Inflammatory macrophage treated with lipopolysaccharide for 4 hours (primary cell): ENCODE measurements at places on chromosomes 1 and 21.

- DNase-seq: no peak
Measured at GRCh38 chr21:25402134-25402961, 204.9 kb downstream of the MRPL39 start.

DNA sequence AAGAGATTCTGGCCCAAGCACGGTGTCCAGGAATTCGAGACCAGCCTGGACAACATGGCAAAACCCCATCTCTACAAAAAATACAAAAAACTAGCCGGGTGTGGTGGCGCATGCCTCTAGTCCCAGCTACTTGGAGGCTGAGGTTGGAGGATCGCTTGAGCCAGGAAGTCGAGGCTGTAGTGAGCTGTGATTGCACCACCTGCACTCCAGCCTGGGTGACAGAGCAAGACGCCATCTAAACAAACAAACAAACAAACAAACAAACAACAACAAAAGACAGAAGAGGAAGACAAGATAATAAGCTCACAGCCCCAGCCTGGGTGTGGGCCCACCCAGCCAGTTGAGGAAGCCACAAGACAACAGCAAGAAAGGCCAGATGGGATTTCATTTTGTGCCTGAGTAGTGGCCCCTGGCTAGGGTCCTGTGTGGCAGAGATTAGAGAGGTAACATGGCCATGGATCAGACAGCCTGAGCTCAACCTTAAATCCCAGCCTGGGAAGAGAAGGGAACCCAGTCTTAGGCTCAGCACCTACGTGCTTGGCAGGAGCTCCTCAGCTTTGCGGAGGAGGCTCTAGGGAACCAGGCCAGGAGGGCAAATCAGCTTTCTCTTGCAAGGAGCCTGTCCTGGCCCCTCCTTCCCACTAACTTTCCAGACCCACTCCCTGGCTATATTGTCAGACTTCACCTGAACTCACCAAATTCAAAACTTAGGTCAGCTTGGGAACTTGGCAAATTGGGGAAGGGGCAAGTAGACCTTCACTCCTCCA, 4.9 kb upstream of the BEST4 start:
- no peak for DNase-seq

DNA sequence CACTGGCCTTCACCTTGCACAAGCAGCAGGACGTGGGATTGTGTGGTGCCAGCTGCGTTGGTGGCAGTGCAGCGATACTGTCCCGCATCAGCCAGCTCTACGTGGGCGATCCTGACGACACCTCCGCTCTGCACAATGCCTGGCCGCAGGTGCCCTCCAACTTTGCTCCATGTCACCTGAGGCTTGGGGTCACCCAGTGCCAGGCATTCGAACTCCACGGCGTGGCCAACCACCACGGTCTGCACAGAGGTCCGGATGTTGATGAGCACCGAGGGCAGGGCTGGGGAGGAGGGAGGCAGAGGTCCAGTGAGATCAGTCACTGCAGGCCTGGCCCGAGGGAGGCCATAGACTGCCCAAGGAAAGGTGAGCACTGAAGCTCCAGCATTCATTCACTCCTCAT, 22.6 kb downstream of the LDLRAD2 start:
- no peak for DNase-seq

- no peak for DNase-seq
Measured at GRCh38 chr1:48552420-48552819, 80.4 kb upstream of the SPATA6 start.

- peak; percentile 96 for DNase-seq
Measured at GRCh38 chr1:226827968-226828513, 42.4 kb upstream of the PSEN2 start.

DNA sequence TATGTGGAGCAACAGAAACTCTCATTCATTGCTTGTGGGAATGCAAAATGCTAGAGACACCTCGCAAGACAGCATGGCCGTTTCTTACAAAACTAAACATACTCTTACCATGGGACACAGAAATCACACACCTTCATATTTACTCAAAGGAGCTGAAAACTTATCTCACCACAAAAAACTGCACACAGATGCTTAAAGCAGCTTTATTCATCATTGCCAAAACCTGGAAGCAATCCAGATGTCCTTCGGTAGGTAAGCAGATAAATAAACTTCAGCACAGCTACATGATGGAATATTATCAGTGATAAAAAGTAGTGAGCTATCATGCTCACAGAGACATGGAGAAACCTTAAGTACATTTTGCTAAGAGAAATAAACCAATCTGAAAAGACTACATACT, 124.3 kb downstream of the RERE start:
- DNase-seq: no peak

GRCh38 chr1:21669258-21670058, at the start of gene RAP1GAP:
TSS of gene RAP1GAP (minus strand) at chr1:21669357. CDS start at chr1:21620032, 49,325 bp downstream.
- DNase-seq: no peak

- peak; percentile 67 for DNase-seq
Measured at GRCh38 chr1:236228411-236228810, 53.3 kb downstream of the ERO1B start.

GRCh38 chr21:45499201-45499750, 43.0 kb downstream of the SLC19A1 start:
- DNase-seq: no peak

DNA sequence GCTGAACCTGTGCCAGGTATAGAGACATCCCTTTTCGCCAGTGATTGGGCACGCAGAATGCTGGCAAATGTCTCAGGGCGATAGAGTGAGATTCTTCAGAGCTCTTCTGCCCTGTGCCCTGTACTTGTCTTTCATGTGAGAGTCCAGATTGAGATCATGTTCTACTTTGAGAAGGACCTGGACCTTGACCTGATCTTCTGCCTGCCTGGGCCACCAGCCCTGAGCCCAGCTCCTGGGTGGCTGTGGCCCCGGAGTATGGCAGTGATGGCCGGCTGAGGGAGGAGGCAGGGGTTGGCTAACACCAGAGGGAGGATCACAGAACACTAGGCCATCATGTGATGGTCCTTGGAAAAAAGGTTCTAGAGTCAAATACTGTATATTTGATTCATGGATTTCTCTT, 13.8 kb downstream of the STRIP1 start:
- DNase-seq: no peak

GRCh38 chr1:113760102-113761080, 1.1 kb upstream of the PHTF1 start:
- DNase-seq: no peak

DNA sequence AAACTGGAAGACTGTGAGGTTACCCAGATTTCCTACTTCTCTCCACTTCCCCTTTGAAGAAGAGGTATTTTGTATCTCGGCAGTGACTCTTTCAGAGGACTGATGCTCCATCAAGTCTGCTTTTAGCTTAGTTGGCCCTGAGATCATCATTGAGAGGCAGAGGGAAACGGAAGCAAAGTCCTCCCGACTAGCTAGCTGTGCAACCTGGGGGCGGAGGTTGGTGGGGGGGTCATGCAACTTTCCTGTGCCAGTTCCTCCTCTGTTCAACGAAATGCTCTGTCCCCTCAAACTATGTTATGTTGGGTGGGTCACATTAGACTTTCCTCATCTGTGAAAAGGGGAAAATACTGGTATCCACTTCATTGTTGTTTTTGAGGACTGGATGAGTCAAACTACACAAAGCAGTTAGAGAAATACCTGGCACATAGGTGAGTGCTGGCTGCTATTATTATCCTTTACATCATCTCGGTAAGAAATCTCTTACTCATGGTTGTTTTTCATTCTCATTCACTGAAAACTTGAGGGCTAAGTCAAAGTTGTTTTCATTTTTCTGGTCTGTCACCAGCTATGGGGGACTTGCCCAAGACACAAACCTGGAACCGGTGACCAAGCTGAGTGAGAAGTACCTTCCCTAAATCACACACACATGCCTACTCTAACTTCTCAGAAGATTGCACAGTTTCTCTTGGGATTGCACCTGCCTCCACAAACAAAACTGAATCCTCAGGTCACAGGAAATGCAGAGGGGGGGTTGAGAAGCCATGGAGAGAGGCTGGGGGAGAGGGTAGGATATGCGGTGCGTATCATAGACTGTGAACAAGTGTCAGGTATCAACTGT, 83.3 kb downstream of the ABCA4 start:
- peak; percentile 28 for DNase-seq

GRCh38 chr1:84208935-84209334, 64.9 kb downstream of the PRKACB start:
- DNase-seq: no peak

GRCh38 chr1:1988061-1988945, 15.3 kb downstream of the CFAP74 start:
- DNase-seq: no peak

- peak; percentile 52 for DNase-seq
Measured at GRCh38 chr1:54542962-54543539, 5.0 kb upstream of the ACOT11 start.

- DNase-seq: no peak
Measured at GRCh38 chr1:60664086-60664625, 418.2 kb upstream of the NFIA start.

- no peak for DNase-seq
Measured at GRCh38 chr1:38578271-38578951, 281.2 kb downstream of the RRAGC start.

DNA sequence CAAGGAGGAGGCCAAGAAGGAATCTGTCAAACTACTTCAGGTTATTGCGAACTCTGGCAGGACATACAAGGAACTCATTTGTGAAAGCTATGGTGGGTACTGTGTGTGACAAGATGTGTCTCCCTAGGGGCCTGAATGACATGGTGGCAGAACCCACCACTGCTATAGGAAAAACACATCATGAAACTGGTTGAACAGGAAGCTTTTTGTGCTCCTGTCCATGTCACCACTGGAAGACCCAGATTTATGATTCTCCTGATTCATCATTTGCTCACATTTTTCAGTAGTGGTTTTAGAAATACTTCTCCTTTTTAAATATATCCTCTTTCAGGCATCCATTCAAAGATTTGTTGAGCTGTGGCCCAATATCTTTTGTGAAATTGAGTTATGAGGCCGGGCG, 23.6 kb downstream of the ARMH1 start:
- DNase-seq: peak; percentile 75

- DNase-seq: no peak
Measured at GRCh38 chr21:25756190-25756932, 21.6 kb downstream of the GABPA start.

- no peak for DNase-seq
Measured at GRCh38 chr1:237154157-237154556, 112.2 kb downstream of the RYR2 start.
